ENCODE measurements at places on chromosomes 5 and 9.

- no peak for DNase-seq
These were observed 847 bp upstream of the GABRB2 start for GRCh38 chr5:161547406-161547737.

GRCh38 chr5:154273963-154274827, 83.7 kb downstream of the GALNT10 start:
- DNase-seq, result no peak

GRCh38 chr5:137144656-137145055, 354.5 kb downstream of the SPOCK1 start:
- peak; percentile 59 for DNase-seq

GRCh38 chr5:50415912-50416311, 25.2 kb downstream of the EMB start:
- no peak for DNase-seq

DNA sequence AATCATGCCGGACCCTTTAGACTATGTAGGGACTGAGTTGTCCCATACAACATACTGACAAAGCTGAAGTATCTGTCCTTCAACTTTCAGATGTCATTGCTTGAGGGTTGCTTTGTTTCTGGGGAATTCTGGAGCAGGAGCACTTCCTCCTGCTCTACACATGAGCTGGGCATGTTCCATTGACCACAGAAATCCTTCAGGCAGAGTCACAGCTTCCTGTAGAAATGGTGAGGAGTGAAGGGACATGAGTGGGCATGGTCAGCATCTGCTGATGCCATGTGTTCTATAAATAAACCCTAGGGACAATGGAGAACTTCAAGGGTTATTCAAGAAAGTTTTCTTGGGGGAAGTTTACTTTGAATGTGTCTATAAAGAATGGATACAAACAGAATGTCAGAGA, 296.6 kb upstream of the FBXL7 start:
- DNase-seq, result peak; percentile 2

DNA sequence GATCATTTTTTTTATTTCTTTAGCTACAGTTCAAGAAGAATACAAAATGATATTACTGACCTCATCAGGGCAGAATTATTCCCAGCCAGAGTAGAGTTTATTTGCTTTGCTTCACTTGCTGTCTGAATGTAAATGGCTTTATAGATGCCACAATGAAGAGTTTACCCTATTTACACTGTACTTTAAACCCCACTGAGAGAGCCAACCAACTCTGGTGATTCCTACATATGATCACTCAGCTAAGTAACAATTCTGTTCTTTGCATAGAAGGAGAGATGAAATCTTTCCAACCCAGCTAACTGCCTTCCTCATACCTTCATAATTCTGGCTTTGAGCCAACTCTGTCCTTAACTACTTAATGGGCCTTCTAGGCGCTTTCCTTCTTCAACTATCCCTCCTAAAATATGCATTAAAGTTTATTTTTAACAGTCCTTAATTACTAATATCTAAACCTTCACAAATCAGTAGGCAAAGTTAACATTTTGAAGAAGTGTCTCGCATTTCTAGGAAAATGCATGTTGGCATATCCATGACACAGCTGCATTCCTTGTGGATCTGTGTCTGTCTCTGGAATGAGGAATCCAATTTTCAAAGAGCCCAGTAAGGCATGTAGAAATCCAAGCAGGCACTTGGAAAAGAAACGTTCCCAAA, 284.8 kb upstream of the GRAMD2B start:
- DNase-seq, result peak; percentile 69

DNA sequence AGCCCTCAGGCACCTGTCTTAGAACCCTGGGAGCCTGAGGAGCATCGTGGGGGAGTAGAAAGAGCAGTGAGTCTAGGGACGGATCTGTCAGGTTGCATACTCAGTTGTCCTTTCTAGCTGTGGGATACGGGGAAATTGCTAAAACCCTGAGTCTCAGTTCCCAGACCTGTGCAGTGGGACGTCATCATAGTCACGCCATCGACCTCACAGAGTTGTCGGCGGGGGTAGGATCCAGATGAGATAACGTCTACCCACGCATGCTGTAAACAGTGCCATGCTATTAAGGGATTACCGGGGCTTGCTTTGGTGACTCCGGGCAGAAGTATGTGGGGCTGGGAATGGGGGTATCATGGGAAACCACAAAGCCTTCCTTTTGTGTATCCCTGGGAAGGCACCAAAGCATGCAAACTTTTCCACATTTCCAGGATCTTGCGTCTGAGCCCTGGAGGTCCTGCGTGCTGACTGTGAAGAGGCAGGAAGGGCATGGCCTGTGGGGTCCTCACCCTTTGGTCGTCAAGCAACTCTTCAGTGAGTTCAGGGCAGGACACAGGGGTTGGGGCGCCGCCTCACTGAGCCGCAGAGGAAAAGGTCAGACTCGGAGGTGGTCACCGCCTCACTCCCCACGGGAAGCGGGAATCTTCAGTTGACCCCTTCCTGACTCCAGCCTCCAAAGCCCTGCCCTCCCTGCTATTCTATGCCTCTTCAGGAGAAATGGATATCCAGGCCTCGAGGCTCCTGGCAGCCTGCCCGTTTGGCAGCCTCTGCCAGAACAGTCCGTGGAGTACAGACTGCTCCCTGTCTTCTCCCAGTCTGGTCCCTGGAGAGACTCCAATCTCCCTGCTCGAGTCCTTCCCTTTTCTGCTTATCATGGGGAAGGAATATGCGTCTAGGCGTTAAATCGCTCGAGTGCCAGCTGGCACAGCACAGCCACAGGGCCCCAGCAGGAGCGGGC, 186.8 kb upstream of the KLF9 start:
- peak; percentile 94 for DNase-seq

- peak; percentile 68 for DNase-seq
These were observed 1.9 kb downstream of the JADE2 start for GRCh38 chr5:134527156-134527960.

DNA sequence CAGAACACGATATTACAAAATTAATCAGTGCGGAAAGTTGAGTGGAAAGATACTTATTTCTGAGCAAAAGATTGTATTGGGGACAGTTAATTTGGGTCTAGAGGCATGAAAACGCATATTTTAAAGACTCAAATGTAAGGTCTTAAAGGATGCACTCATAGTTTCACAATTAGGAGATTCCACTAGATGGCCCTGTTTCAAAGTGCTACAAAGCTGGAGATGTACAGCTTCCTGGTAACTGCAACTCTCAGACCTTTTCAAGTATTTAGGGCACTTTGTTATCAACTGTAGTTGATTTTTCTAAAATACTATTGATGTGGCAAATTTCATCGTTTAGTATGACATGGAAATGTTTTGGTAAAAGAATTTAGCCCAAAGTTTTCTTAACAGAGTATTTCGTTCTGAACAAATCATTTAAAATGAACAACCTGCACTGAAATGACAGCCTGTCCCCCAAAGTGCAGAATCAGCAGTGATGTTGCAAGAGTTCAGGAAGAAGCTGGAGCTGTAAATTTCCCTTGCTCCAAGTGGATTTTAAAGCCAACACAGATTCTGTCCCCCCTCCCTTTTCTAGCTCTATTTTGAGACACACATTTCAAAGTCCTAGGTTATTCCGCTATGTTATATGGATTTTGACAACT, 16.2 kb upstream of the NDUFB6 start:
- peak; percentile 69 for DNase-seq

DNA sequence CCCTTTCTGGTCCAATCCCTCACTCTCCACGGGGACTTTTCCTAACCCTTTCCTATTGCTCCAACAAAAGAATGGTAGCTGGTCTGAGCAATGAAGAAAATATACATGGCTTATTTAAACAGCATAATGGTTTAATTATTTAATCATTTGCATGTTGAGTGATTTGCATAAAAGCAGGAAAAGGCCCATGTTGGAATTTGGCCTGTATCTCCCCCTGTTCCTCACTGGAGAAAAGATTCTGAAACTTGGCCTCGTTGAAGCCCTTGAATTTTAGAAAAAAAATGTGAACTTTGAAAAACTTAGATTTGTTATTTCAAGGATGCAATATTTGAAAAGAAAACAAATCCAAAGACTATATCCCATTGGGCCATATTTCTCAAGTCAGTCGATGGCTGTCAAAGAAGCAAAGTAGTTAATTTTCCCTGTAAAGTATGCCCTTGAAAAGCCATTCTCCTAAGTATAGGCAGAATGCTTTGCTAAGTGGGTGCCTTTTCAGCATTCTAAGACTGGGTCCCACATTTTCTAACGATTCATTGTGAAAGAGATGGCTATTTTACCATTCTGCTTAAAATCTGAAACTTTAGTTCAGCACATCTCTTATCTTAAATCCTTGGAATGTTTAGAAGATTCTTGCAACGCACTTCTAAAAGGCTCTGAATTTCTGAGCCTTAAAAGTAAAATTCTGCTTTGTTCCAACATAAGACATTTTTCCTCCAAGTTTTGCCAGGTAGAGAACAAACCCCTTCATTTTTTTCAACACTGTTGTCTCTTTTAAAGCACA, 428.8 kb downstream of the ARHGEF28 start:
- DNase-seq, result no peak

DNA sequence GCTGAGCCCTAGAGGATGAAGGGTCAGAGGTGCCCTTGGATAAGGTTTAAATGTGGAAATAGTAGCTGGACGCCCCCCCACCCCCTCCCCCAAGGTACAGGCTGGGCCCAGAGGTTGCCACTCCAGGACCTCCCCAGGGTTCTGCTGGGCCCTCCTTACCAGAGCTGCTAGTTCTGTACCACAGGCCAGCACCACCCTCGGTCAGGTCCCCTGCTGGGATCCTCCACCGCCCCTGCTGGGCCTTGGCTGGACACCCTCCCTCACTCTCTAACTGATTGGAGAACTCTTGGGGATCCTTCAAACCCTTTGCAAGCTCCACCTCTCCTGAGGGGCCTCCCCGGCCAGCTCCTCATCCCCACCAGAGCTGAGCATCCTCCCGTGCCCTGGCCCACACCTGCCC, 34.9 kb downstream of the PTGES start:
- DNase-seq, result no peak

DNA sequence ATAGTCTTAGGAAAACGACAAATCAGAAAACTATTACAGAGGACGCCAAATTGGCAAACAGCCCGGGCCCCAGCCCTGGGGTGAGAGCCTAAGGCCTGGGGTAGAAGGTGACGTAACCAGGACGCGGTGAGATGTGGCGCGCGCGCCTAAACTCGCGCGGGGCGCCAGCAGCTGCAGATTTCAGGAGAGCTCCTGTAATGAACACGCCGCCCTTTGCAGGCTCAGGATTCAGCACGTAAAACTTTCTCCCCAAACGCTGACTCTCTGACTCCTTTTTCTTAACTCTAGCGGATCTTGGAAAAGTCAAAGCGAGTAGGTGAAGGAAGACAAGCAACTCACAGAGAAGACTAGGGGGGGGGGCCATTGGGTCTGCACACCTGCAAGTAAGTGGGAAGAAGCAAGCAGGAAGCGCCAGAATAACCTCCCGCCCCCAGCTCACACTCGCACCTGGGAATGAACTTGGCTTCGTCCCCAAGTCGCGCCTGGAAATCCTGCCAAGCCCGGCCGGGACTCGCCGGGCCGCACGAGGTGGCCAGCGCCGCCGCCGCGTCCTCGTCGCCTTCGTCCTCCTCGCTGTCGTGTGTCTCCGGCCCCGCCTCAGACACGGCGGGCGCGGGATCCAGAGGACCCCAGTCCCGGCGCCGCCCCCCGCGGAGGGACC, 822 bp downstream of the RASEF start:
- no peak for DNase-seq

DNA sequence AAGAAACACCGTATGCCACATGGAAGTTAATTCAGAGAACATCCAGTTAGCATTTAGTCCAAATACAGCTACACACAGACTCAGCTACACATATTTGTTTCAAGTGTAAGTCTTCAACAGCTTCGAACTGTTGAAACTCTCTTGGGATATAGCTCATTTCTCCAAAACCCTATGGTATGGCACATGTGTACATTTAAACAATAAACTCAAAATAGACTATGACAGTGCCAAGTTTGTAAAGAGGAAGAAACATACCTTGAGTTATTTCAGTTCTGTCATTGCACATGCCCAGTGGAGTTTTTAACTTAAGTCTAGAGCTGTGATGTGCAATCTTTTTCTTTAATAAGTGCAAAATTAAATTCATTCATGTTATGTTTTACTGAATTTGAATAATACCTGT, 155.1 kb upstream of the RAI14 start:
- DNase-seq, result no peak

DNA sequence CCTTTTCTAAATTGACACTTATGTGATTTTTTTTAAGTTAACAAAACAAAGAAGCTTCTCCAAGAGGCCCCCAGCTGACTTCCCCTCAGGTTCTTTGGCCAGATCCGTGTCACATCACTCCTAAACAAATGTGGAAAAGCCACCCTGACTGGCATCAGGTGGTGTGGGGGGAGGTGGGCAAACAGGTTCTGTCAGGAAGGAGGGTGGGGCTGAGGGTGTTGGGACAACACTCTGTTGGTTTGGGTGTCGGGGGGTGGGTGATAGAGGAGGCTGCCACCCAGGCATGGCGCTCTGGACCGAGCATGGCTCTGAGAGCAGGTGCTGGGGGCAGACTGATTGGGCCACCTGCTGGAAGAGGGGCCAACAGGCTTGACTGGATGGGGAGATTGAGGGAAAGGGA, 210.9 kb downstream of the HSPA4 start:
- DNase-seq, result no peak

- DNase-seq, result no peak
These were observed 98.6 kb upstream of the EQTN start for GRCh38 chr9:27395484-27395921.

DNA sequence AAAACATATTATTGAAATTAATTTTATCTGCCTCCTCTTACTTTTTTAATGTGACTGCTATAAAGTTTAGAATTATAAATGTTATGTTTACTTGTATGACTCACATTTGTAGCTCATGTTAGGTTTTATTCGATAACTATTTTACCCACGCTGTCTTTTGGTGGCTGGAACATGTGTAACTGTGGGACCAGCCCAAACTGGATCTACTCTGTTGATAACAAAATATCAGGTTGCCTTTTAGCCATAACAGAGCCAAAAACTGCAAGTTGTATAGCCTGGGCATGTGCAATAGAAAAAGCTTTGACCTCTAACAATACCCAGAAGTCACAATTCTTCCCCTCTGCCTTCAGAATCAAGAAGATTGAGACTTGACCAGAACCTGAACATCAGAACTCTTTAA, 356.5 kb downstream of the PRELID2 start:
- no peak for DNase-seq

- DNase-seq, result no peak
These were observed 6.9 kb downstream of the NEURL1B start for GRCh38 chr5:172648013-172648381.

DNA sequence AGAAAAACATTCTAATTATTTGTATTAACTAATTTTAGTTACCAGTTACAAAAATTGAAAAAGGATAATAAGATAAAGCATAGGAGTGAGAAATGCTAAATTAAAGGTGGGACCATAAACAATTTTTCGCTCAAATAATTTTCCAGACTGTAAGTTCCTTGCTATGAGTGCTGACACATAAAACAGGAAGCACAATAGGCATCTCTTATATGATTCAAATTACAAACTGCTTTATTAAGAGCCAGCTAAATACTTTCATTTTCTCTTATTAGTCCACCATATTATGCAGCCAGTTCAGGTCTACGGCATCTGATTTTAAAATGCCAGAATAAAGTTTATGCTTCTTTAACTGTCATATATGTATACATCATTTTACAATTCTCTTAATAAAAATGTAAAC, 4.4 kb downstream of the RC3H2 start:
- DNase-seq, result peak; percentile 28

GRCh38 chr5:175671013-175671412, 13.1 kb downstream of the HRH2 start:
- DNase-seq, result no peak

Measured in renal cortical epithelial cell (primary cell).